ENCODE measurements at places on chromosomes 2 and 18. TPM values are rescaled to one million over a fixed set of nuclear protein-coding genes. Genes with fewer than 3 reads are reported as not detected.

LPIN1 gene
- 30.4 TPM for total RNA-seq

RNU2-63P gene
- total RNA-seq: 4.7 TPM

ERBB4 gene
- total RNA-seq: 0.05 TPM

NEU2 gene
- total RNA-seq: not detected

POTEC gene
- not detected for total RNA-seq

SERPINB12 gene
- not detected for total RNA-seq

DCDC2C gene
- 0.35 TPM for total RNA-seq

ILKAP gene
- total RNA-seq: 55.7 TPM

FBXO36 gene
- total RNA-seq: 2.1 TPM
